ENCODE measurements at places on chromosomes 5 and 9. TPM values are rescaled to one million over a fixed set of nuclear protein-coding genes. Genes with fewer than 3 reads are reported as not detected.

The ZNF300 gene
- 2.7 TPM for total RNA-seq

The KLF4 gene
- 36.8 TPM for total RNA-seq

The BASP1 gene
- 226 TPM for total RNA-seq

The MUSK gene
- total RNA-seq = not detected

The PROB1 gene
- 0.12 TPM for total RNA-seq

The AIF1L gene
- total RNA-seq = 2.1 TPM

The PRRC1 gene
- 61.0 TPM for total RNA-seq

The LTC4S gene
- total RNA-seq = 0.22 TPM

The FRMD3 gene
- total RNA-seq = 6.4 TPM

The NDFIP1 gene
- total RNA-seq = 54.1 TPM

The MOB3B gene
- total RNA-seq = 12.6 TPM

The STKLD1 gene
- total RNA-seq = 0.73 TPM

The GFI1B gene
- 0.17 TPM for total RNA-seq

The LRRC70 gene
- 0.15 TPM for total RNA-seq
